Immature natural killer cell (primary cell): ENCODE measurements at places on chromosomes 4 and X. TPM values are rescaled to one million over a fixed set of nuclear protein-coding genes. Genes with fewer than 3 reads are reported as not detected.
A peak's percentile ranks its signal among the peaks of the same experiment; 100 is the strongest.

SPANXA1 gene
- not detected for polyA plus RNA-seq

RTL3 gene
- not detected for polyA plus RNA-seq

SULT1E1 gene
- polyA plus RNA-seq: not detected

SUPT20HL1 gene
- polyA plus RNA-seq: not detected

ETNPPL gene
- not detected for polyA plus RNA-seq

VCX gene
- not detected for polyA plus RNA-seq

TMSB15B gene
- polyA plus RNA-seq: 12.1 TPM

MID2 gene
- 0.77 TPM for polyA plus RNA-seq

GRCh38 chr4:126081336-126081735 is 766.6 kb downstream of the FAT4 start:
- no peak overlapping the region for H3K27ac ChIP-seq
- H3K4me3 ChIP-seq: no peak overlapping the region
- no peaks in the 10 kb centered on the region for H3K36me3 ChIP-seq
- H3K27me3 ChIP-seq: no peaks in the 10 kb centered on the region
- no peak for DNase-seq
- no peaks in the 10 kb centered on the region for H3K4me1 ChIP-seq

GRCh38 chr4:165203541-165204461 is 3.6 kb upstream of the KLHL2 start:
- no peak overlapping the region for H3K4me3 ChIP-seq
- DNase-seq: no peak
- no peaks in the 10 kb centered on the region for H3K36me3 ChIP-seq
- H3K4me1 ChIP-seq: peaks cover 19% of the 10 kb centered on the region

- H3K4me3 ChIP-seq: no peak overlapping the region
- H3K4me1 ChIP-seq: peaks cover 14% of the 10 kb centered on the region
- no peaks in the 10 kb centered on the region for H3K27me3 ChIP-seq
These were observed 35.8 kb downstream of the BCOR start for GRCh38 chrX:40061871-40062524.

DNA sequence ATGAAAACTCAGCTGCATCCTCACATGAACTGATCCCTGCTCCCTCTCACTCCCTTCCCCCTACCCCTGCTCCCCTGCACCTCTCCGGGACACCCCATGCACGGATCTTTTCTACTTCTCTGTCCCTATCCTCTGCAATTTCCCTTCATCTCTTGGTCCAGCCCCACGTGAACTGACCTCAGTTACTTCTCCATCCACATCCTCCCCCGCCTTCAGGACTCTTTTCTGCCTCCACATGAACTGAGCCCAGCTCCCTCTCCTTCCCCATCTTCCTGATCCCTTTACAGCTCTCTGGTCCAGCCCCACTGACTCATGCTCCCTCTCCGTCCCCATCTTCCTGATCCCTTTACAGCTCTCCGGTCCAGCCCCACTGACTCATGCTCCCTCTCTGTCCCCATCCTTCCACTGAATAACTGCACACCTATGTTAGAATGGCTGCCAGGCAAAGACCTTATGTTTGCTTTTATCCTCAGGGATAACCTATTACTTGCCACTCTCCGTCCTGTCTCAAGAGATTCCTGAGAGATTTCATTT is 5.6 kb downstream of the CETN2 start:
- H3K4me1 ChIP-seq: peaks cover 5% of the 10 kb centered on the region
- H3K36me3 ChIP-seq: no peaks in the 10 kb centered on the region
- no peak overlapping the region for H3K27ac ChIP-seq

- DNase-seq: no peak
- no peak overlapping the region for H3K27ac ChIP-seq
- no peak overlapping the region for H3K4me3 ChIP-seq
- no peaks in the 10 kb centered on the region for H3K36me3 ChIP-seq
- H3K27me3 ChIP-seq: no peaks in the 10 kb centered on the region
These were observed 22.2 kb downstream of the LRIT3 start for GRCh38 chr4:109870061-109870460.

DNA sequence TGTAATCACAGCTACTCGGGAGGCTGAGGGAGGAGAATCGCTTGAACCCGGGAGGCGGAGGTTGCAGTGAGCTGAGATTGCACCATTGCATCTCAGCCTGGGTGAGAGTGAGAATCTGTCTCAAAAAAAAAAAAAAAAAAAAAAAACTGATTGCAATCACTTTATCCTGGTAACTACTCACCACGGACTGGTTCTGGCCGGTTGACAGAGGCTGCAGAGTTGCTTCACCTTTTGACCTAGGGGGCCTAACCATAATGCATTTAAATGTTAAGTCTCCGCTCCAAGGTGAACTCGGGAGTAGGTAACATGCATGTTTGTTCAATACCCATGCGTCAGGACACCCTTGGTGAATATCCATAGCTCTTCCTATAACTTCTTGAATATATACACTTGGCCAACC is 1.8 kb downstream of the PPP2R3B start:
- H3K4me3 ChIP-seq: peak overlapping the region; percentile 53
- H3K4me1 ChIP-seq: peaks cover 12% of the 10 kb centered on the region
- H3K27ac ChIP-seq: no peak overlapping the region

GRCh38 chr4:98618680-98619079 is 39.7 kb downstream of the TSPAN5 start:
- H3K4me3 ChIP-seq: peak overlapping the region; percentile 14
- peaks cover 55% of the 10 kb centered on the region for H3K4me1 ChIP-seq
- no peak for DNase-seq
- H3K27me3 ChIP-seq: no peaks in the 10 kb centered on the region
- H3K36me3 ChIP-seq: peaks cover 2% of the 10 kb centered on the region

DNA sequence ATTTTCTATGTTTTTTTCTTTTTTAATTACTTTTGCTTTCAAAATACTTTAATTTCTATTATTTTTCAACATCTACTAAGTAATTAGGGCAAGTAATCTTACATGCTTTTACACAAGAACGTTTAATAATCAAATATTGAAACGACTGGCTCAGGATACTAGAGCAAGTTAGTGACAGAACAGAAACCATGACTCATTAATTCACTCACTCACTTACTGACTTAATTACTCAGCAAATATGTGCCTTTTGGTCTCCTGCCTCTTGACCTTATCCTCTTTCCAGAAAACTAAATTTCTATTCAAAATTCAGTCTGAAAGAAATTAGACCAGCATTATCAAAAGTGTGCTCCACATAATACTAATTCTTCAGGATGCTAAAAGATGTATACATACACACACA is 314.9 kb upstream of the TEX13C start:
- H3K36me3 ChIP-seq: no peaks in the 10 kb centered on the region
- H3K4me3 ChIP-seq: no peak overlapping the region
- H3K27ac ChIP-seq: no peak overlapping the region
- no peaks in the 10 kb centered on the region for H3K4me1 ChIP-seq
- no peak for DNase-seq
- H3K27me3 ChIP-seq: peaks cover 20% of the 10 kb centered on the region

GRCh38 chr4:82919386-82919785 is 18.9 kb downstream of the THAP9 start:
- H3K27ac ChIP-seq: no peak overlapping the region
- no peak overlapping the region for H3K4me3 ChIP-seq
- H3K36me3 ChIP-seq: no peaks in the 10 kb centered on the region
- DNase-seq: no peak
- no peaks in the 10 kb centered on the region for H3K27me3 ChIP-seq
- H3K4me1 ChIP-seq: no peaks in the 10 kb centered on the region

- no peak overlapping the region for H3K4me3 ChIP-seq
- H3K27me3 ChIP-seq: no peaks in the 10 kb centered on the region
- H3K36me3 ChIP-seq: no peaks in the 10 kb centered on the region
- H3K4me1 ChIP-seq: no peaks in the 10 kb centered on the region
These were observed 41.4 kb downstream of the SPRY1 start for GRCh38 chr4:123438031-123438430.

DNA sequence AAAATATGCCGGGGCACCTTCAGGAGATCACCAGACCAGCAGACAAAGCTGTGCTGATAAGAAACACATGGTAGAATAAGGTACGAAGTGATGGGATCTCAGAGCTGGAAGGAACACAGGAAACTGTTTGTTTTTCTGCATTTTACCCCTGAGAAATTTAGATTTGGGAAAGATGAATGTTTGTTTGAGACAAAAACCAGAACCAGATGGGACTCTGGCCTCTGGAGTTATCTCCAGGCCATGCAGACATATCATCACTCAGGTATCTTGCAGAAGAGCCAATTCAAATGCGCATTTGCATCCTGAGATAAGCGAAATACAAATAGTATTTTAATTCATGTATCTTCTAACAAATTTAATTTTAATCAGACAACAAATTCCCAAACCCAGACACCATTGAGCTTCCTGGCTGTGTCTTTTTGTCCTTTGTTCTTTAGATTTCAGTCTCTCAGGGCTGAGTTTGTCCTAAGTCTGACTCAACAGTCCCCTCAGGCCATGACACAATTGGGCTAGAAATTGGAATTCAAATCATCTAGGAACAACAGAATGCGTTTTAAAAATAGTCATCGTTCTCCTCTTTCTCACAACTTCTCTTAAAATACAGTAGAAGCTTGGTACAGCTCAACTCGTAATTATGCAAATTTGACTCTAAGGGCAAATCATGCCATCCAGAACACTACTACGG is 159.0 kb downstream of the PACRGL start:
- H3K27ac ChIP-seq: no peak overlapping the region
- peaks cover 2% of the 10 kb centered on the region for H3K27me3 ChIP-seq

DNA sequence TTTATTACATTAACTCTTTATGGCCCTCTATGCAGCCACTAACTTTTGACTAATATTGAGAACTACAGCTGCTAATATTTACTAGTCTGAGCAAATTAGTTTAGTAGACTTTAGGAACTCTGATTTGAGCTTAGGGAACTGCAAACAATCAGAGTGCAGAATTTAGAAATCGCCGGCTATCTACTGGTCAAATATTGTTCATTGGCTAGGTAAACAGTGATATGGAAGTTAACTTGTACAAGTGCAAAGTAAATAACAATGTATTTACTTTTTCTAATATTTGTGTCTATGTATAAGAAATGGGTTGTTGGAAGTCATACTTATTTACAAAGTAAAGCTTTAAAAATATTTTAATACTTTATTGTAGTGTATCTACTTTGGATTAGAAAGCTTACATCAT is 279.6 kb downstream of the CFAP299 start:
- H3K4me3 ChIP-seq: no peak overlapping the region
- H3K27me3 ChIP-seq: no peaks in the 10 kb centered on the region
- H3K27ac ChIP-seq: no peak overlapping the region
- H3K4me1 ChIP-seq: no peaks in the 10 kb centered on the region

- no peaks in the 10 kb centered on the region for H3K4me1 ChIP-seq
- H3K27me3 ChIP-seq: peaks cover 2% of the 10 kb centered on the region
- H3K36me3 ChIP-seq: no peaks in the 10 kb centered on the region
- DNase-seq: no peak
- no peak overlapping the region for H3K4me3 ChIP-seq
These were observed 351.6 kb downstream of the NLGN4X start for GRCh38 chrX:5876984-5877596.

DNA sequence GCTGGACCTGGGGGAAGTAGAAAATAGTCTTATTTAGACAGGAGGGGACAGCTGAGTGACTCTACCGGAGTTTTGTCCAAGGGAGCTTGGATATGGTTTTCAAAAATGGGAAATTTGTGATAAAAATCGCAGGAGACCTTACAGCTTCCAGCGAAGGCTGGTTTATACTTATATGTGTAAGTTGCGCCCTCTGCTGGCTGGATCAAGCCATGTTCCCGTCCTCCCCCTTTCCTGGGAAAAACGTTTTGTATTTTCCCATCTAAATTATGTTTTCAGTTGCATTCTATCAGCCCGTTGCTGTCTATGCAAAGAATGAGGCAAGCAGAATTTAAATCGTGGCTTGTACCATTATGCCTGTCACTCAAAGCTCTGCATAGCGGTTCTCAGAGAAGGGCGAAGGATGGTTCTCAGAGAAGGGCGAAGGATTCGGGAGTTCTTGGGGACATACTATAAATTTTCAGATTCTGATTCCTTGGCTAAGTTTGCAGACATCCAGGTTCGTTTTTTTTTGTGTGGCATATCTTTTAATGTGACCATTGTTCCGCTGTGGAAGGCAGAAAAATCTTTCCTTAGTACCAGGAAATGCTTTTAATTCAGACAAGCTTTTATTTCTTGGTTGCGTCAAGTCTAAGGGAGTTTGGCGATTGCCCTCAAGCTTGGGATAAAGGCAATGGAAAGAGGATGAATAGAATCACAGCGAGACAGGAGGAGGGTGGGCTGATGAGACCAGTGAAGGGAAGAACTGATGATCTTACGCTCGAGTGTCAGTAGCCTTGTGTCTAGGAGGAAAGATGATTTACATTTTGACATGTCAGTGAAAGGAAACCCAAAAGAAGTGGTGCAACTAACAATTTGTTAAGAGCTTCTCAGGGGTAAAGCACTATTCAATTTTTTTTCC is 128.5 kb upstream of the ARX start:
- H3K27ac ChIP-seq: no peak overlapping the region
- no peaks in the 10 kb centered on the region for H3K4me1 ChIP-seq
- peaks cover 6% of the 10 kb centered on the region for H3K27me3 ChIP-seq

- peak overlapping the region; percentile 22 for H3K27ac ChIP-seq
- no peak for DNase-seq
- no peaks in the 10 kb centered on the region for H3K4me1 ChIP-seq
- peaks cover 5% of the 10 kb centered on the region for H3K27me3 ChIP-seq
These were observed 24.6 kb upstream of the TBL1X start for GRCh38 chrX:9440116-9440844.

DNA sequence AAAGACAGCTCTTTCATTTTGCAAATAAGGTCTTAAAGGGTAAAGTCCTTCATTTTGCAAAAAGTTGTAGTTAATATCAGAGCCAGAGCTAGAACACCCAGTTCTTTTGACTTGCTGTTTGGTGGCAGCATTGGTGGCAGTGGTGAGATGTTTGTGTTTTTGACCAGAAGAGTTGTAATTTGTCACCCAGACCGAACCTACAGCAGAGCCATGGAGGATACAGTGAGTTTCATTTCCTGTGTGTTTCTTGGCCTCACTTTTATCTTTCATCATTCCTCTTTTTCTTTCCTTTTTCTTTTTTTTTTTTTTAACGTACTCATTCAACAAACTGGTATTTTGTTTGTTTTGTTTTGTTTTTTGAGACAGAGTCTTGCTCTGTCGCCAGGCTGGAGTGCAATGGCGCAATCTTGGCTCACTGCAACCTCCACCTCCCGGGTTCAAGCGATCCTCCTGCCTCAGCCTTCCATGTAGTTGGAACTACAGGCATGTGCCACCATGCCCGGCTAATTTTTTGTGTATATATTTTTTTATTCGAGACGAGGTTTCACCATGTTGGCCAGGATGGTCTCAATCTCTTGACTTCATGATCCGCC is 116.4 kb downstream of the AFF1 start:
- DNase-seq: no peak
- H3K27ac ChIP-seq: no peak overlapping the region
- H3K36me3 ChIP-seq: peaks cover 3% of the 10 kb centered on the region
- H3K27me3 ChIP-seq: no peaks in the 10 kb centered on the region
- H3K4me3 ChIP-seq: no peak overlapping the region

DNA sequence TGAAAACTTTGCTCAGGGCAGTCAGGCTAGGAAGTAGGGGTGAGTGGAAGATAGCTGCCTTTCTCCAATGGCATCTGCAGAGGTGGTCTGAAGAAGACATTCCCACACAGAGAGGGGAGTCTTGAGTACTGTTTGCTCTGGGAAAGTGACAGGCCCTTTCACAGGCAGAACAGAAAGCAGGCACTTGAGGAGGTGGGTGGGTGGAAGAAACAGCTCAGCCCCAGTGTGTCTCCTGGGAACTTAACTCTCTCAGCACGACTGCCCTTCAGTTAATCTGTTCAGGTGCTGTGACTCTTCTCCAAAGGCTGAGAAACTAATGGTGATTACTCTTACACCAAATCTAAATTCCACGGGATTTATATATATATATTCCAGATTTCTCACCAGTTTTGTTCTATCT is 28.3 kb downstream of the ENOPH1 start:
- no peak for DNase-seq
- H3K36me3 ChIP-seq: peaks cover 23% of the 10 kb centered on the region
- H3K27ac ChIP-seq: peak overlapping the region; percentile 7
- H3K4me1 ChIP-seq: peaks cover 9% of the 10 kb centered on the region
- no peak overlapping the region for H3K4me3 ChIP-seq
